Activated B cell treated with CpG ODN at 0.5 μM for 24 hours (primary cell): ENCODE measurements at places on chromosomes 16 and 17. TPM values are rescaled to one million over a fixed set of nuclear protein-coding genes. Genes with fewer than 3 reads are reported as not detected.
A peak's percentile ranks its signal among the peaks of the same experiment; 100 is the strongest.

GRCh38 chr17:5248821-5249479 lies 14.3 kb upstream of the SCIMP start:
- DNase-seq, result no peak
- peaks cover 5% of the 10 kb centered on the region for H3K36me3 ChIP-seq

DNA sequence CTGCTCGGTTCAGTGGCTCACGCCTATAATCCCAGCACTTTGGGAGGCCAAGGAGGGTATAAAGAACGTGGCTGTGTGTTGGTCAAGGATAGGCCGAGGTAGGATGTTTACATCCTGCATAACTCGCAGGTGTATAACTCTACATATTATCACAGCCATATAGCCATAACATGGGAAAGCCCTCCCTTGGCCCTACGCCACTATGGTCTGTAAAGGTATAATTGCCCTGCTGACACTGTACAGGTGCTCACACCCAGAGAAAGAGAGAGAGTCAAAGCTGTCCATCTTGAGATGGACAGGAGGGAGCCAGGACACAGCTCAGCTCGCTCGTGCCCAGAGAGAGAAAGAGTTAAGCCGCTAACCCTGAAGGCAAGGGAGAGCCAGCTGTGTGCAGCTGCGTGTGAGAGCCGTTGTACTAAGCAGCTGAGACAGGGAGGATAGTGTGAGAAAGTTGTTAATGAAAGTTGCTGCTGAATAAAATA lies 30.4 kb upstream of the DHX8 start:
- no peak overlapping the region for H3K4me3 ChIP-seq
- no peaks in the 10 kb centered on the region for H3K36me3 ChIP-seq
- no peaks in the 10 kb centered on the region for H3K4me1 ChIP-seq
- H3K27me3 ChIP-seq, result peaks cover 9% of the 10 kb centered on the region
- no peak for DNase-seq
- no peak overlapping the region for H3K27ac ChIP-seq

DNA sequence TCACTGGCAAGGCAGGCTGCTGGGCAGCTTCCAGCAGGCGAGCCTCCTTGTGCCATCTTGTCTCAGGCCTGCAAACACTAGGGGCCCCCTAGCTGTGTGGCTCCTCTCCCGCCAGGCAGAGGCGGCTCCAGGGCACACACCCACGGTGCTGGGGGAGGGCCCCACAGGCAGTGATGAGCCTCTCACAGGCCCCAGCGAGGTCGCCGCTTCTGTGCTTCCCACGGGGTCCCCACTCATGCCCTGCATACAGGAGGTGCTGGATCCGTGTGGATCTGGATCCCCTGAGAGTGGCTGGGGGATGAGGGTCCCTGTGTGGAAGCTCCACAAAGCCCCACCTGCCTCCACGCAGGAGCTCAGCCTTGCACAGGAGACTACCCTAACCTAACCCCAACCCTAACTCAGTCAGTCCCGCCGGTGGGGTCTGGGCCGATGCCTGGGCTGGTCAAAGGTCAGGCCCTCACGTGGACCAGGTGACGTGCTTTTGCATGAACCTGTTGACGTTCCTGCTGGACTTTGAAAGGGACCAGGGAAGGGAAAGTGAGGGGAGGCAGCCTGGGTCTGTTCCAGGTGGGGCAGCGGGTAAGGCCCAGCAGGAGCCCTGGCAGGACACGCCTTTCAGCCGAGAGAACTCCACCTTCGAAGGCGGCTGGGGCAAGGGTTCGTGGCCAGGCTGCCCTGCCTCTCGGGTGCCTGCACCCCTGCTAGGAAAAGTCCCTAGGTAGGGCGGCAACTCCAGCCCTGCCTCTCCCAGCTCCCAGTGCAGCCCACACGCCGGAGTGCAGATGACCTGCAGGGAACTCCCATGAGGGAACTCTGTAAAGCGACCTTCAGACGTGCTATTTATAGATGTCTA lies 5.2 kb downstream of the SECTM1 start:
- DNase-seq, result no peak
- no peak overlapping the region for H3K27ac ChIP-seq
- H3K27me3 ChIP-seq, result peaks cover 22% of the 10 kb centered on the region
- peaks cover 8% of the 10 kb centered on the region for H3K4me1 ChIP-seq
- H3K36me3 ChIP-seq, result no peaks in the 10 kb centered on the region
- no peak overlapping the region for H3K4me3 ChIP-seq

DNA sequence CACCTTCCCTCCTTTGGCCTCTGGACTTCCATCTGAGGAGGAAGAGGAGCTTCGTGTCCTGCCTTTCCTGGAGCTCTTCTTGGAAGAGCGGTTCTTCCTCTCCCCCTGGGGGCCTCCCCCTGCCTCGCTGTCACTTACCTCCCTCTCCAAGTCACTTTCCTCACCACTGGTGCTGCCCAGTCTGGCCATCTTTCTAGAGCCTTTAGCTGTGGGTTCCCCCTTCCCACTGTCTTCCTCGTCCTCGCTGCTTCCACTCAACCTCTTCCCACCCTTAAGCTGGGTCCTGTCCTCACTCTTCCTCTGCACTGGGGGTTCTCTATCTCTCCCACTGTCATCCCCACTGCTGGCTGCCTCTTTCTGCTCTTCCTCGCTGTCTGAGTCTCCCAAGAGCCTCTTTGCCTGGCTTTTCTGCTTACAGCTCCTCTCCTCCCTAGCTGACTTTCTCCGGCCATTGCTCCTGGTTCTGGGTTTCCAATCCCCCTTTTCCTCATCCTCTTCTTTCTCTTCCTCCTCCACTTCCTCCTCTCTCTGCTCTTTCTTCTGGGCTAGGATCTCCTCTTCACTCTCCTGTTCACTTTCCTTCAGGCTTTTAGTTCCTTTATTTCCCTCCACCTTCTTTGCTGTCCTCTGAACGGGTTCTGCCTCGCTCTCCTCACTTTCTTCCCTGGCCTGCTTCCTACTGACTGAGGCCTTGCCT lies 1.4 kb downstream of the HIRIP3 start:
- DNase-seq, result no peak
- no peak overlapping the region for H3K27ac ChIP-seq
- peak overlapping the region; percentile 57 for H3K4me3 ChIP-seq
- peaks cover 63% of the 10 kb centered on the region for H3K36me3 ChIP-seq
- no peaks in the 10 kb centered on the region for H3K27me3 ChIP-seq

DNA sequence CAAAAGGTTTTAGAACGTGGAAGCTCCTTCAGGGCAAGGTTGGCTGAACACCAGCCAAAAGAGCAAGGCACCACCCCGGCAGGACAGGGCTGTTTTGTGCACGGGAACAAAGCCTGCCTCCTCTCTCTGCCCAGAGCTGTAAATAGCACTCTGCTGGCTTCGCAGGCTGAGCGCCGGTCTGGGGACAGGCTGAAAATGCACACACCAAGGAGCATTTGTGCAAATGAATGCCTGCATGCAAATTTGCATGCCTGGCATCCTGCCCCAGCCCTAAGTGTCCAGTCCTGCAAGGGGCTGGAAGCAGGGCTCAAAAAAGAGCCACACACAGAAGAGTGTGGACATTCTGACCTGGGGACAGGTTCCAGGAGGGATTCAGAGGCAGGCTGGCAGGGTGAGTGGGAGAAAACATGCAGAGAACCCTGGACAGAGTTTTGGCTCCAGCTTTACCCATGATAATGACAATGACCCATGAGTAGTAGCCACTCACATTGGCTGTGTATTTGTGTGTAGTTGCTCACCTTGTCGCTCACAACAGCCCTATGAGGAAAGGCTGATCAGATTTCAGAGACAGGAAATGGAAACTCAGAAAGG lies 11.7 kb downstream of the ABAT start:
- H3K27me3 ChIP-seq, result no peaks in the 10 kb centered on the region
- DNase-seq, result no peak
- H3K4me3 ChIP-seq, result no peak overlapping the region
- H3K27ac ChIP-seq, result no peak overlapping the region

GRCh38 chr16:85645021-85645589 lies 32.0 kb downstream of the GSE1 start:
- H3K27me3 ChIP-seq, result no peaks in the 10 kb centered on the region
- H3K27ac ChIP-seq, result no peak overlapping the region
- no peak for DNase-seq
- H3K4me3 ChIP-seq, result no peak overlapping the region
- H3K36me3 ChIP-seq, result peaks cover 24% of the 10 kb centered on the region

DNA sequence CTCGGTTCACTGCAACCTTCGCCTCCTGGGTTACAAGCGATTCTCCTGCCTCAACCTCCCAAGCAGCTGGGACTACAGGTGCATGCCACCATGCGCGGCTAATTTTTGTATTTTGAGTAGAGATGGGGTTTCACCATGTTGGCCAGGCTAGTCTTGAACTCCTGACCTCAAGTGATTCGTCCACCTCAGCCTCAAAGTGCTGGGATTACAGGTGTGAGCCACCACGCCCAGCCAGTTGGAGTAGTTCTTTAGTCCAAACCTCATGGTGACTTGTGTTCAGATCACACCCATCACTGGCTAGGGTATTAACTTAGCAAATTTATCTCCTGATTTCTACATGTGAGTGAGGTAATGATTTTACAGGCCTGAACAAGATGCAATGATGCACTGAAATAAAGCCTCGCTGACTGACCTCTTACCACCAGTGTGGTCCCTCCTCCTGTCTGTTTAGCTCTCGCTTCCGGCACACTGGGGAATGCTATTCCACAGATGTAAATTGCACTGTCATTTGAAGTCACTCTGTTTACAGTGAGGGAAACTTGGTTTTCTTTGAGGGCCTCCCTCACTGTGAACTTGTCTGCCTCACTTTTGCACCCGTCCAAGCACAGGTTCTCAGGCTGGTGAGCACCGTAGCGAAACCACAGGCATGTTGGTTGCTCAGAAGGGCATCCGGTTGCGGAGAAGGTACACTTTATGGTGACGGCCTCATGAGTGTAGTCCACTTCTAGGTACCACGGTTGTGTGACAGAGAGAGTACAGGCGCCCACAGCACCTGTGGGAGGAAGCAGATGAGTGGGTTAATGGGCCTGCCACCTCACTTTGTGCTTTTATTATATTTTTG lies 5.5 kb downstream of the IGSF6 start:
- H3K4me1 ChIP-seq, result peaks cover 77% of the 10 kb centered on the region
- H3K27ac ChIP-seq, result peak overlapping the region; percentile 89
- DNase-seq, result peak; percentile 42
- H3K36me3 ChIP-seq, result no peaks in the 10 kb centered on the region
- peak overlapping the region; percentile 53 for H3K4me3 ChIP-seq

DNA sequence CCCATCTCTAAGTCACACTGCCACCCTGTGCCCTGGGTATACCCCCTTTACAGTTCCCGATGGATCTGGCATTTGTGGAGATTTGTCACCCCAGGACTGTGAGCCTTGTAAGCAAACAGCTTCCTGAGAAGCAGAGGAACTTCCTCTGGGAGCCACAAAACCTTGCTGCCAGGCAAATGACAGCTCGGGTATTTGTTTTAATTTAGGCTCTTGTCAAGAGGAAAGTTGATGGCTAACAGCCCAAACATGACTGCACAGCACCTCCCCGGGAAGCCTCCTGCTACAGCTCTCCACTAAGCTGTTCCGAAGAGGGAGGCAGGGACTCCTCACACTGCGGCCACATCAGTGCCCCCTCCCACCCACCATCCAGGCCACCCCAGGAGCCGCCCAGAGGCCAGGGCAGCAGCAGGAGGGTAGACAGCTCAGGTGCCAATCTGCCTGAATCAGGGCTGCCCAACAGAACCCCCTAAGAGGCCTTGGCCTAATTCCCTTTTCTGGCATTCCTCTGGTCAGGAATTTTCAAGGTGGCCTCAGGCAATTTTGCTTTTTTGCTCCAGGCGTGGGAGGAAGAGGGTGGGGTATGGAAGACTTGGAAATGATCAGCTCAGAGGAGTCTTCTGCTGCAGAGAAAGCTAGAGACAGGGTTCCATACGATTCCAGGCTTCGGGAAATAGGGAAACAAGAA lies 2.6 kb downstream of the ABR start:
- H3K27me3 ChIP-seq, result no peaks in the 10 kb centered on the region
- H3K27ac ChIP-seq, result no peak overlapping the region
- H3K36me3 ChIP-seq, result no peaks in the 10 kb centered on the region
- no peak for DNase-seq
- no peak overlapping the region for H3K4me3 ChIP-seq

DNA sequence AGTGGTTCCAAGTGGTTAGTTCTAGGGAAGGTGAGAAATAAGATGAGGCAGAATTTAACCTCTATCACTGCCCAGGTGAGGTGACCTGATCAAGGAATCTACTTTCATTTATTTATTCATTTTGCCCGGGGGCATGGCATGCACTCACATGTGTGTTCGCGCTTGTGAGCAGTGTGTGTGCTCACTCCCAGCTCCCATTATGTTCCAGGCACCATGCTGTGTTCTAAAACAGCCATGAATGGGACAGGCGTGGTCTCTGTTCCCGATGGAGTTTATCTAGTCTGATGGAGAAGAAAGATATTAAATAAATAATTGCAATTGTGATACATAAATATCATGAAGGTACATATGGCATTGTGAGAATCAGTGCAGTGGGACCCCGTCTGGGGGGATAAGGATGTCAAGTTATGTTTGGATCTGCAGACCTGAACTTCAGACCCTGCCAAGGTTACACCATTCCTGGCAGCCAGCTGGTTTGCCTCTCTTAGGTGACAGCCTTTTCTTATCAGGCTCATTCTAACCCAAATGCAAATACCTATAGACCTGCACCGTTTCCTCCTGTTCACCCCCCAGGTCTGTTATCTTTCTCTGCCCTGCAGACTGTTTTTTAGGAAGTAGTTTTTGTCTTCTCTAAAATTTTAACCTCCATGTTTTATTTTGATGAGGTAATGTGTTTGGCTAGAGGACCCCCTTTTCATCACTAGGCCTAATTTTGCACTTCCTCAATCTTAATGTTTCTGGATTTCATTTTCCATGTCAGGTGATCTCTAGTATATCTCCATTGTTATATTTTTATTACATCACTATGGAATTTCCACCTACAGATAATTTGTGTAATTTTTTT lies 11.8 kb downstream of the CYB5B start:
- no peaks in the 10 kb centered on the region for H3K27me3 ChIP-seq
- DNase-seq, result no peak
- H3K27ac ChIP-seq, result peak overlapping the region; percentile 38
- peak overlapping the region; percentile 5 for H3K4me3 ChIP-seq
- peaks cover 44% of the 10 kb centered on the region for H3K36me3 ChIP-seq

- H3K4me3 ChIP-seq, result no peak overlapping the region
- H3K27ac ChIP-seq, result no peak overlapping the region
- H3K36me3 ChIP-seq, result no peaks in the 10 kb centered on the region
- H3K4me1 ChIP-seq, result no peaks in the 10 kb centered on the region
Observed at GRCh38 chr17:43069368-43069898, 44.4 kb downstream of the RND2 start.

GRAP gene
- 31.5 and 39.2 TPM in 2 replicates for total RNA-seq

ITGAD gene
- total RNA-seq, result 0.05 and 0.07 TPM in 2 replicates

CHD9 gene
- 65.0 and 67.4 TPM in 2 replicates for total RNA-seq

OR3A3 gene
- total RNA-seq, result not detected in 2 replicates

CHD3 gene
- total RNA-seq, result 103 and 109 TPM in 2 replicates

REXO5 gene
- total RNA-seq, result 0.44 and 0.83 TPM in 2 replicates

SDR42E1 gene
- total RNA-seq, result 7.4 and 7.5 TPM in 2 replicates

APOBR gene
- 2.9 and 3.2 TPM in 2 replicates for total RNA-seq

SLC16A5 gene
- total RNA-seq, result 4.9 and 5.7 TPM in 2 replicates

BAHCC1 gene
- 0.13 and 0.42 TPM in 2 replicates for total RNA-seq

TP53TG3B gene
- total RNA-seq, result not detected in 2 replicates
